ENCODE measurements at places on chromosomes 4 and X.
A peak's percentile ranks its signal among the peaks of the same experiment; 100 is the strongest.

- no peak for DNase-seq
Observed at GRCh38 chr4:108169664-108170063, 932 bp upstream of the LEF1 start.

GRCh38 chr4:53150631-53151488, 215.0 kb downstream of the SCFD2 start:
- no peak for DNase-seq

- DNase-seq = no peak
Observed at GRCh38 chrX:18871161-18871890, 112.6 kb downstream of the PHKA2 start.

- no peak for DNase-seq
Observed at GRCh38 chr4:105417624-105418023, 56.2 kb downstream of the PPA2 start.

- DNase-seq = no peak
Observed at GRCh38 chr4:140137671-140138070, 16.3 kb downstream of the MAML3 start.

DNA sequence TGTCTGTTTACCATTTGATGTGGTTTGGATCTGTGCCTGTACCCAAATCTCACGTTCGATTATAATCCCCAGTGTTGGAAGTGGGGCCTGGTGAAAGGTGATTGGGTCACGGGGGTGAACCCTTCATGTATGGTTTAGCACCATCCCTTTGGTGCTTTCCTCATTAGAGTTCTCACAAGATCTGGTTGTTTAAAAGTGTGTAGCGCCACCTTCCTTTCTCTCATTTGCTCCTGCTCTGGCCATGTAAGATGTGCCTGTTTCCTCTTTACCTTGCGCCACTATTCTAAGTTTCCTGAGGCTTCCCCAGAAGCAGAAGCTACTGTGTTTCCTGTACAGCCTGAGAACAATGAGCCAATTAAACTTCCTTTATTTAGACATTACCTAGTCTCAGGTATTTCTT, 610.7 kb upstream of the ADGRL3 start:
- no peak for DNase-seq

GRCh38 chr4:22264261-22264660, 251.6 kb downstream of the ADGRA3 start:
- DNase-seq = no peak

- DNase-seq = peak; percentile 11
Observed at GRCh38 chrX:100895365-100896075, 21.4 kb upstream of the NOX1 start.

- no peak for DNase-seq
Observed at GRCh38 chr4:45147866-45148265, 421.5 kb upstream of the GNPDA2 start.

DNA sequence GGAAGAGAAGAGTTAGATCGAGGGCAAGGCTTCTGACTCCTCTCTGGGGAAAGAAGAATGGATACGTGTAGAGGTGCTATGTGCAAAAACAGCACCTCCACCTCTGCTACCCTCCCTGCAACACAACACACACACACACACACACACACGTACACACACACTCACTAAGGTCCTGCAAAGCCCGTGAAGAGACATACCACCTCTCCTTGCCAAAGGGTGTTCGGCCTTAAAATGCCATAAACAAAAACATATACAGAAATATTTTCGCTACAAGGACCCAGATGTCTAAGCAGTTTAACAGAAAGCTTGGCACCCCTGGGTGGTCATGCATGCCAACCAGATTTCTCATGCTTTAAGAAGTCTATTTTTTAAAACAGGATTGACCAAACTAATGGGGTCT, 1.5 kb downstream of the TIFA start:
- no peak for DNase-seq

DNA sequence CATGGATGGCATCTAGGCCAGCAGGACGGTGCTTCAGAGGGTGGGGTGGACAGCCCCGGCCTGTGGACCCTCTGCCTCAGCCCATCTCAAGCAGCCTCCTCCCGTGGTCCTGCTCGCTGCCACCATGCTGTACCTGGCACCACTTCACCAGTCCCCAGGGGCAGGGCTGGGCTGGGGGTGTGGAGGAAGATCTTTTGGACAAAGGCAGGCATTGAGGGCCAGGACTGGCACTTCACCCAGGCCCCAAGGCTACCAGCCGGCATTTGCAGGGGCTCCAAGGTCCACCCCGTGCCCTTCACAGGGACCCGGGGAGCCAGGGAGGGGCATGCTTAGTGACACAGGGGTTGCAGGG, 713 bp downstream of the PLXNB3 start:
- no peak for DNase-seq

- DNase-seq = no peak
Observed at GRCh38 chr4:37463033-37463856, 218.7 kb downstream of the NWD2 start.

- DNase-seq = no peak
Observed at GRCh38 chr4:160110891-160111290, 1008.0 kb downstream of the RAPGEF2 start.

DNA sequence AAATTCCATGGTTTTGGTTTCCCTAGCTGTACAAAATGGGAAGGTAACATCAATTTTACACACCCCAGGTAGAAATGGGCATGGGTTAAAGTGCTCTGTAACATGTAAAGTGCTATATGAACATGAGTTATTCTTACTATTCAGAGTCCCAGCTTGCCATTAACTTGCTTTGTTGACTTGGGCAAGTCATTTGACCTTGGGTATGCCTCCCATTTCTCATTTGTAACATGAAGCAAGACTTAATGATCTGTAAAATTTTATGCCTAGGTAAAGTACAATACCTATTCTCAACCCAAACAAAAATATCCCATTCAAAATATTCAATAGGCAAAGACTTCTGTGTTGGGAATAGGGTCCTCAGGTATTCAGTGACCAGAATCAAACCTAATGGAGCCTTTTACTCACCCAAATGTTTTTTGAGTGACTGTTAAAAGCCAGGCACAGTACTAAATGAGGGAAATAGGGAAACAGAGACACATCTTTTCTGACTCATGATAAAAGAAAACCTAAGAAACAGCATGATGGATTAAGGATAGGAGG, 126.6 kb downstream of the SH3RF1 start:
- DNase-seq = no peak

- no peak for DNase-seq
Observed at GRCh38 chrX:12383196-12383595, 244.9 kb downstream of the FRMPD4 start.

DNA sequence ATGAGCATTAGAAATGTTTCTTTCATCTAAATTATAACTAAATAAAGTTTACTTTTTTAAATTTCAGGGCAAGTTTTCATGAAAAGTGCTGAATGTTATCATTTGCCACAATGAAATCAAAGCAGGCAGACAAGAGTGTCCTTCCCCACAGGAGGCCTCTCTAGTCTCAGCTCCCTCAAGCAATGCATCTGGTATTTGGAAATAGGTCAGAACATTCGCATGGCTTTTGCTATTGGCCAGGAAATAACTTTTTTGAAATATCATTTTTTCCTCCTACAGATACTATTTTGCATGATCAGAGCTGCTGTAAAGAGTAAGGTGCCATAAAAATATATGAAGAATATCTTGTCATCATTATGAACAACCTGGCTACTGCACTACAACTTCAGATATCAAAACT, 41.1 kb downstream of the MAD2L1 start:
- no peak for DNase-seq

- DNase-seq = peak; percentile 74
Observed at GRCh38 chrX:153763989-153764755, at the start of gene PLXNB3. TSS of gene PLXNB3 (plus strand) at chrX:153764249. CDS start at chrX:153765536, 1,287 bp downstream.

DNA sequence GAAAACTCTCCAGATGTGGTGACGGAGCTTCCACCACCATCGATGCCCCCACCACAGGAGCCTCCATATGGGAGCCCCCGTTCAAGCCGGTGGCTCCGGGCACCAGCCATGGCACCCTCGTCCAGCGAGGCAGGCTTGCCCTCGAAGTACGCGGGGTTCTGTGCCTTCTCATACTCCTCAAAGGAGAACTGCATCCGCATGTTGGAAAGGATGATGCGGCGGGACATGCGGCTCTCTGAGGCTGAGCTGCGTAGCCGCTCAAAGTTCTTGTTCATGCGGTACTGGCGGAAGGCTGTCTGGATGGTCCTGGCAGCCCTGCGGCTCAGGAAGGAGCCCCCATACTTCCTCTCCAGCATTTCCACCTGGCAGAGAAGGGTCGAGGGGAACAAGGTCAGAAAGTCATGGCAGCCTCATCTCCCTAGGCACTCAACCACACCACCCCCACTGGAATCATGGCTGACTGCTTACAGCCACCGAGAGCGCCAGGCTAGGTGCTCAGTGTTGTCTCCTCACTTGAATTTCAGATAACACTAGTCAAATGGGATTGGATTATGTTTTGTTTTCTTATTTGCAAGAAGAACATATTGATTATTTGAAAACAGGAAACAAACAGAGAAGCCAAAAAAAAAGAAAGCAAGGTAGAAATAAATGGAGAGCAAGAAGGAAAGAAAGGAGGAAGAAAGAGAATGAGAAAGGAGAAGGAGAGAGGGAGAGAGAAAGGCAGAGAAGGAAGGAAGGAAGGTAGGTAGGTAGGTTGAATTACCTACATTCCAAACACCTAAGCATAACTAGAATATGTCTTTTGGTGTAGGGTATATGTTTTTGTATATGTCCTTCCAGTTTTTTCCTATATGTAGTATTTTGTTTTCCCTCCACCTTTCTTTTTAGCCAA, 26.6 kb downstream of the IQSEC2 start:
- DNase-seq = no peak

DNA sequence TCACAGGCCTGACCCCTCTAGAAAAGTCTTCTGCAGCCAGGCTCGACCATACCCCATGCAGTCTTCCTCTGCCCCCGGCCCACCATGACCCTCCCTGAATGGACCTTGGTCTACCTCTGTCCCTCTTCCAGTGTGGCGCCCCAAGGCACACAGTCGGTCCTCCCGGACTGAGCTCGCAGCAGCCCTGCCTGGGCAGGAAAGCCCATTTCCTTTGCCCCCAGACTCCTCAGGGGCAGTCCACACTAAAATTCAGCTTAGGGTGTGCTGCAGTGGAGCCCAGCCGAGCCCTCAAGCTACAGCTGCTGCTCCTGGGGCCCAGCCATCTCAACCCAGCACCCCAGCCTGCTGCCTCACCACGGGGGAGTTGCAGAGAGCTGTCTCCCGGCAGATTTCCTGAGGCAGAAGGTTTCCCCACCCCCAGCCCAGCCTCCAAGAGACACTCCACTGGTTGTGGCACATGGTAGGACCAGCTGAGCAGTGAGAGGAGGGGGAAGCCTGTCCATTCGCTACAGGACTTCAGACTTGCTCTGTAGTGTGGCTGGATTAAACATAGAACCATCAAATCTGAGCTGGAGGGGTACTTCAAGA, 37.5 kb upstream of the IQSEC2 start:
- no peak for DNase-seq

DNA sequence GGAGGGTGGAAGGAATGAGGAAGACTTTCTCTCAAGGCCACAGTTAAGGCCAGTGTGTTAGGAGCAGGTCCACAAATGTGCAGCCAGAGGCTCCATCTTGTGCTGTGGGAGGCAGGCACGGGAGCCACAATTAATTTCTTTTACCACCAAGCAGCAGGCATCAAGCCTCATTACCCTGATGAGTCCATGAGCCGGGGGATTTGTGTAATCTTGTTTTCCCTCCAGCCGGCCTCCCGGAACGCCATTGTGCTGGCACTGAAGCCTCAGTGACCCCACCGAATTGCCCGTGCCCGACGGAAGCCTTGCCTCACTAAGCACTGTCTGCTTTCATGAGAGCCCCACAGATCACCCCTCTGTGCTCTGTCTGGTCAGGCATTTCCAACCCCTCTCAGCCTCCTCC, 154.7 kb upstream of the STX18 start:
- no peak for DNase-seq

GRCh38 chrX:17375367-17375636, 302 bp downstream of the NHS start:
- no peak for DNase-seq

GRCh38 chr4:176001151-176002006, 64.3 kb upstream of the WDR17 start:
- no peak for DNase-seq

GRCh38 chrX:41145920-41146608, 60.8 kb downstream of the USP9X start:
- DNase-seq = no peak

GRCh38 chr4:186366326-186366725, 100.3 kb downstream of the F11 start:
- DNase-seq = no peak

DNA sequence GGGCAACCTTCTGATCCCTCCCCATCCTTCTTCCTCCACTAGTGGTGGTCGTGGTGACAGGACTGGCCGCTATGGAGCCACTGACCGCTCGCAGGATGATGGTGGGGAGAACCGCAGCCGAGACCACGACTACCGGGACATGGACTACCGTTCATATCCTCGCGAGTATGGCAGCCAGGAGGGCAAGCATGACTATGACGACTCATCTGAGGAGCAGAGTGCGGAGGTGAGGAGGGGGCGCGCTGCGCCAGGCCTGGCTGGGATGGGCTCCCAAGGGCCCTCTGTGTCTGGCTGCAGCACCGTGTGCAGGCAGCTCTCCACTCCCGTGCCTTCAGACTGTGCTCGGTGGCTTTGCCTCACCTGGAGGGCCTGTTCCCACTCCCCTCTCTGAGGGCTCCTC, 24.3 kb downstream of the RBM10 start:
- DNase-seq = no peak

DNA sequence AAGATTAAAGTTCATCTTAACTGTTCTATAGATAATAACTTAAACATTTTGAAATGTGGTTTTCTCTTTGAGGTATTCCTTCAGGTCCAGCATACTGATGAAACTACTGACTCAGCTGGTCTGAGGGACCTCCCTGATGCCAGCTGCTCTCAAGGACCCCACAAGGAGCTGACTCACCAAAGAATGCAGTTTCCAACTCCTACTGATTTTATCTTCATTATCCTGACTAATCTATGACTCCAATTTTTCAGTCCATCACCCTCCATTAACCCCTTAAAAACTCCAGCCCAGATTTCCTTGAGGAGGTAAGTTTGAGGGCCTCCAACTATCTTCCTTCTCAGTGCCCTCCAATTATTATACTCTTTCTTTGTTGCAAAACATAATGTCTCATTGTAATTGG, 1.4 kb upstream of the UGT2B4 start:
- no peak for DNase-seq

- DNase-seq = no peak
Observed at GRCh38 chr4:7929118-7929951, 10.3 kb downstream of the AFAP1 start.
